ENCODE measurements at places on chromosomes 5 and 9. TPM values are rescaled to one million over a fixed set of nuclear protein-coding genes. Genes with fewer than 3 reads are reported as not detected.
A peak's percentile ranks its signal among the peaks of the same experiment; 100 is the strongest.

DNA sequence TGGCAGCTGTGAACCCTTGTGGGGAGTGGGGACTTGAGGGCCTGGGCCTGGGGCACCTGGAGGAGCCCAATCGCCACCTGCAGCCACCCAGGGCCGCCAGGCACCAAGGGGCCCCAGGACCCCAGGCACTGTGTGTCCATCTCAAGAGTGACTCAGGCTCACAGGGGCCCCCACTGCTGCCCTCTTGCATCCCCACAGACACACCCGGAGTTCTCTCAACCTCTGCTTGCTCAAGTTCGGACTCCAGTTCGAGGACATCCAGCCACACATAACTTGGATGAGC, 51.9 kb downstream of the MRPL36 start:
- H3K4me1 ChIP-seq, result no peaks in the 10 kb centered on the region
- H3K4me3 ChIP-seq, result no peak overlapping the region
- H3K36me3 ChIP-seq, result no peaks in the 10 kb centered on the region
- no peaks in the 10 kb centered on the region for H3K27me3 ChIP-seq
- no peak overlapping the region for H3K27ac ChIP-seq
- DNase-seq, result no peak

Gene N4BP3
- total RNA-seq, result 0.06 TPM

DNA sequence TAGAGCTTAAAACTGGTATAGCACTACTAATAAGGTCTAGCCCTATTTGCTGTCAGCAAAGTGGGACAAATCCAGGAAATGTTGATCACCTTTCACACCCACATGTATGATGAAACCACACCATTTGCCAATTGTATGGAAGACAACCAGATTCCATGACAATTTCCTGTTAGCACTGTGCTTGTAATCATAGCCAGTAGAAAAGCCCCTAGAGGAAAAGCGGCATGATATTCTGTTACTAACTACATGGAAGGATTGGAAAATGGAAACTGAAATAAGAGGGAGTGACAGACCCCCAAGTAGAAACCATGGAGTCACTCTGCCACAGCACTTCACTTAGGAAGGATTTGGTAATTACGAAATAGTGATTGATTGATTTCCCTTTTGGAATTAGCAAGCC, 923 bp downstream of the SPATA6L start:
- H3K27me3 ChIP-seq, result no peaks in the 10 kb centered on the region
- H3K4me3 ChIP-seq, result peak overlapping the region; percentile 76
- DNase-seq, result no peak
- H3K4me1 ChIP-seq, result no peaks in the 10 kb centered on the region

Gene SH2D3C
- total RNA-seq, result 2.0 TPM

DNA sequence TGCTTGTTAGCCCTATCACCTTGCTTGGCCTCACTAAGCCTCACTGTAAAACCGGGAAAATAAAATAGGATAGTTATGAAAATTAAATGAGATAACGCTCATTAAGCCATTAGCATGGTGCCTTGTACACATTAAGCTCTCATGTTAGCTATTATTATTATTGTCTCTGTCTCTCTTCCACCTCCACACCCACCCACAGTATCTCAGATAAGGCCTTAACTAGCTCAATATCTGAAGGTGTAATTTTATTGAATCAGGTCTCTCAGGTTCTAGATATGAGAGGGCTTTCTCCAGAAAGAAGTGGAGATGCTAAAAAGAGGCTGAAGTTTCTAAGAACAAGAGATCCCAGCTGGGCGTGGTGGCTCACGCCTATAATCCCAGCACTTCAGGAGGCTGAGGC, 27.6 kb downstream of the GFRA3 start:
- no peaks in the 10 kb centered on the region for H3K4me1 ChIP-seq
- no peak overlapping the region for H3K27ac ChIP-seq
- H3K4me3 ChIP-seq, result no peak overlapping the region
- no peaks in the 10 kb centered on the region for H3K36me3 ChIP-seq
- H3K27me3 ChIP-seq, result no peaks in the 10 kb centered on the region
- DNase-seq, result no peak

DNA sequence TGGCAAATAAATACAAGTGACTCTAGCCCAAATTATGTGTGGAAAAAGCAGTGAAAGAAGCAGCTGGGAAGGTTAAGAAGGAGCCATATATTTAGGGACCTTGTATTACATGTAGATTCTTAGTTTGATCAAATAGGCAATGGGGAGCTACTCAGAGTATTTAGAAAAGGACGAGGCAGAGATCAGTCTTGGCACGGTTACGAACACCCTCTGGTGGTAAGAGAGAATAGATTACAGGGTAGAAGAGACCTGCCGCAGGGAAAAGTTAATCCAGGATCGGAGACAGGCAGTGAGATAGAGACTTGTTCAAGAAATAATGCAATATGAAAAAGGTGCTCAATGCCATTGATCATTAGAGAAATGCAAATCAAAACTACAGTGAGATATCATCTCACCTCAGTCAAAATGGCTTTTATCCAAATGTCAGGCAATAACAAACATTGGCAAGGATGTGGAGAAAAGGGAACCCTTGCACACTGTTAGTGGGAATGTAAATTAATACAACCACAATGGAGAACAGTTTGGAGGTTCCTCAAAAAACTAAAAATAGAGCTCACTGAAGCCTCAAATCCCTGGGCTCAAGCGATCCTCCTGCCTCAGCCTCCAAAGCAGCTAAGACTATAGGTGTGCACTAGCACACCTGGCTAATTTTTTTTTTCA, 12.0 kb downstream of the INIP start:
- H3K27ac ChIP-seq, result no peak overlapping the region
- no peak for DNase-seq
- peaks cover 5% of the 10 kb centered on the region for H3K4me1 ChIP-seq
- no peak overlapping the region for H3K4me3 ChIP-seq
- no peaks in the 10 kb centered on the region for H3K36me3 ChIP-seq

GRCh38 chr5:164115420-164115819, 610.0 kb downstream of the MAT2B start:
- H3K36me3 ChIP-seq, result no peaks in the 10 kb centered on the region
- no peaks in the 10 kb centered on the region for H3K27me3 ChIP-seq
- no peak for DNase-seq

GRCh38 chr9:83569326-83569725, 31.1 kb upstream of the FRMD3 start:
- no peaks in the 10 kb centered on the region for H3K27me3 ChIP-seq
- no peak for DNase-seq
- H3K27ac ChIP-seq, result no peak overlapping the region
- peaks cover 8% of the 10 kb centered on the region for H3K4me1 ChIP-seq
- no peaks in the 10 kb centered on the region for H3K36me3 ChIP-seq

- no peaks in the 10 kb centered on the region for H3K27me3 ChIP-seq
- no peaks in the 10 kb centered on the region for H3K36me3 ChIP-seq
- H3K27ac ChIP-seq, result peak overlapping the region; percentile 80
- H3K4me1 ChIP-seq, result peaks cover 48% of the 10 kb centered on the region
Measured at GRCh38 chr9:38047301-38048251, 21.5 kb downstream of the SHB start.

DNA sequence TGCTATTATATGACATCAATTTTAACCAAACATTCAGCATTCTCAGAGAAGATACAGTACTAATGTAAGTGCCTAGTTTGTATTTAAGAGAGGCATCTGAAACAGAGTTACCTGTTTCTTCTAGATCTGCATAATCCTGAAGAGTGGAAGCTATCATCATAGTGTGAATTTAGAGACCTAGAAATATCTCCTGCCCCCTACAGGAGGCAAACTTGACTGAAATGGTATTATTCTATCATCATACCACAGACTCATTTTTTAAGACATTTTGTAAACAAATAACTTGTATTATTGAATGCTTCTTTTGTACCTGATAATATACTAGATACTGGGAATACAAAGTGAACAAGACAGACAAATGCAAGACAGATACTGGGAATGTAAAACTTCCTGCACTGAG, 216.8 kb upstream of the RPS23 start:
- no peaks in the 10 kb centered on the region for H3K27me3 ChIP-seq
- H3K4me3 ChIP-seq, result no peak overlapping the region
- H3K27ac ChIP-seq, result no peak overlapping the region
- DNase-seq, result no peak
- H3K4me1 ChIP-seq, result no peaks in the 10 kb centered on the region

Gene PCDHAC2
- 0.68 TPM for total RNA-seq

Gene GRPEL2
- 6.9 TPM for total RNA-seq

DNA sequence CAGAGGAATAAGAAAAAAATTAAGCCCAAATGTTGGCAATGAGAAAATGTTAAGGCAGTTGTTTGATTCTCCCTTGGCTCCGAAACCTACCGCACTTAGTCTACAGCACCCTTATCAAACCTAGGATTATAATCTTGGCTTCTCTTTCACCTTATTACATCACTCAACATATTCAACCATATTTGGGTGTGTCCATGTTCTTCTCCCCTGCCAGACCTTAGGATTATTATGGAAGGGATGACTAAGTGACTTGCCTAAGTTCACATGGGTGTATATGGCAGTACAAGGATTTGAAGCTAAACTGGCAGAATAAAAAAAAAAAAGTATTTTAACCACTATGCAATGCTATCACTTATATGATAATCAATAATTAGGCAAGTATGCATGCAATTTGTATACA, 76.4 kb downstream of the PLK2 start:
- H3K27me3 ChIP-seq, result no peaks in the 10 kb centered on the region
- H3K27ac ChIP-seq, result no peak overlapping the region
- no peak for DNase-seq
- H3K36me3 ChIP-seq, result no peaks in the 10 kb centered on the region
- H3K4me3 ChIP-seq, result no peak overlapping the region
- H3K4me1 ChIP-seq, result no peaks in the 10 kb centered on the region

DNA sequence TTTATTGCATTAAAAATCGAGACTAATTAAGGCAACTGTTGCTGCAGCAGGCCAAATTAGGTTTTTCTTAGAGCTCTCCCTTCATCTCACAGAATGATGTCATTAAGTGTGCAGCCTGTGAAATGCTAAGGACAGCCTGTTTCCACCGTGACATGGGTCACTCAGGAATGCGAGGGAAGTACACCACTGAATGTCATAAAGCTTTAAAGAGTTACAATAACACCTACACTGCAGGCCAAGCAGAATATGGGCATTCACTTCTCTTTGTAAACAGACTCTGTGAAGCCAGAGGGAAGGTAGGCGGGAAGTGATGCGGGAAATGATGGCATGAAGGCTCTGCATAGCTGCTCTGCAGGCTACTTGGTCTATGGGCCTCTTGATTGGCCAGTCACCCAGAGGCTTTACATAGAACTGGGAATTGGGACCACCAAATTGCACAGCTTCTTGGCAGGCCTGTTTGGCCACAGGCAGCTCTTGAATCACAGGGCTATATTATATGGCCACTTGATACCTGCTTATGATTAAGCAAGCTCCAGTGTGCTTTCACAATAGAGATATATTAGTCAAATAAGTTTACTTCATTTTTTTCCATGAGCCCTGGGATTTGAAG, 28.4 kb upstream of the AOPEP start:
- no peak for DNase-seq
- no peaks in the 10 kb centered on the region for H3K36me3 ChIP-seq
- no peaks in the 10 kb centered on the region for H3K27me3 ChIP-seq
- no peak overlapping the region for H3K4me3 ChIP-seq
- no peak overlapping the region for H3K27ac ChIP-seq

Gene ADGRV1
- 15.9 TPM for total RNA-seq

Gene PLPP7
- 0.18 TPM for total RNA-seq

DNA sequence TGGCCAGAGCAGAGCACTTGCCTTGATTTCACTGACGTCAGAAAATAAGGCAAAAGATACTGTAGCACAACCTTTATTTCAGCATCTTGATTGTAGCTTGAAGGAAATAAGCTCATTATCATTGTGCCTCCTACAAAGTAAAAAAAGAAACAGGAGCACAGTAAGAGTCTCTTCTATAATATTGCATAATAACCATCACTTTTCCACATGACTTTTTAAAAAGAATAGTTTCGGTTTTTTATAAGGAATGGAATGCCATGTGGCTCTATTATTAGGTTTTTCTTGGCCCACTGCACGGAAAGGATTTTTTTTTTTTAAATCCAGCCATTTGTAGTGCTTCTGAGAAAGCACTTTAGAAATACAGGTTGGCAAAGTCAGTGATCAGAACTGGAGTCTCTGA, 655.3 kb downstream of the LRRC70 start:
- no peak for DNase-seq
- no peaks in the 10 kb centered on the region for H3K4me1 ChIP-seq
- no peaks in the 10 kb centered on the region for H3K36me3 ChIP-seq
- H3K4me3 ChIP-seq, result no peak overlapping the region
- no peaks in the 10 kb centered on the region for H3K27me3 ChIP-seq

GRCh38 chr5:14265570-14265969, 122.4 kb downstream of the TRIO start:
- H3K4me1 ChIP-seq, result peaks cover 18% of the 10 kb centered on the region
- H3K27ac ChIP-seq, result no peak overlapping the region
- H3K4me3 ChIP-seq, result no peak overlapping the region

DNA sequence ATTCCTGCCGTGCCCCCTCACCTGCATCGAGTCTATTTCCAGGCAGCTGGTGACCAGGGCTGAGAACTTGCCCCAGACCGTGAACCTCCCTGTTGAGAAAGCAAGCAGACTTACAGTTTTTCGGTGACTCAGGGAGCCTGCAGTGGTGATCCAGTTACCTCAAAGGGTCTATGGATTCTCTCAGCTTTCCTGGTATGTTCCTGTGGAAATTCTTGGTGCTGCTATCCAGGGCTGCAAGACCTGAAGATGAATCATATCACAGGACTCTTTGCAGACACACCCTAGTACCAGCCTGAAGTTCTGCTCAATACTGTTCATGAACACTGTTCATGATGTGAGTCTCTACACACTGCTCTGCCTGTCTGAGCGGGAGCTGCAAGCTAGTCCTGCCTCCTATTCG, 154.7 kb downstream of the WDR70 start:
- no peaks in the 10 kb centered on the region for H3K4me1 ChIP-seq
- H3K4me3 ChIP-seq, result no peak overlapping the region
- no peak overlapping the region for H3K27ac ChIP-seq
- H3K36me3 ChIP-seq, result no peaks in the 10 kb centered on the region

GRCh38 chr5:143207563-143208364, 195.7 kb downstream of the NR3C1 start:
- no peak overlapping the region for H3K4me3 ChIP-seq
- no peaks in the 10 kb centered on the region for H3K27me3 ChIP-seq
- no peak for DNase-seq
- H3K36me3 ChIP-seq, result no peaks in the 10 kb centered on the region
- H3K27ac ChIP-seq, result no peak overlapping the region
- no peaks in the 10 kb centered on the region for H3K4me1 ChIP-seq

Gene KIF24
- 0.68 TPM for total RNA-seq

All from right lobe of liver (tissue), 6 donors.